ENCODE measurements at places on chromosomes 1 and 21. TPM values are rescaled to one million over a fixed set of nuclear protein-coding genes. Genes with fewer than 3 reads are reported as not detected.

The CD160 gene
- 0.28 TPM for total RNA-seq

The C1orf94 gene
- not detected for total RNA-seq

The FCGR3B gene
- total RNA-seq = not detected

The ANGPTL7 gene
- not detected for total RNA-seq

The FAM72C gene
- 2.5 TPM for total RNA-seq

The NFASC gene
- 13.8 TPM for total RNA-seq

The FGR gene
- total RNA-seq = not detected

The PERM1 gene
- 8.5 TPM for total RNA-seq

The RGS18 gene
- not detected for total RNA-seq

The SMCP gene
- total RNA-seq = not detected

The CCDC27 gene
- total RNA-seq = not detected

The RBM8A gene
- 212 TPM for total RNA-seq

The DNAJC28 gene
- 1.7 TPM for total RNA-seq

The HSD3B2 gene
- not detected for total RNA-seq

The RBP7 gene
- total RNA-seq = not detected

The IQCC gene
- total RNA-seq = 1.7 TPM

The TMEM82 gene
- not detected for total RNA-seq

The SWT1 gene
- total RNA-seq = 8.7 TPM

The OLIG2 gene
- total RNA-seq = not detected

The UMODL1 gene
- under 0.01 TPM for total RNA-seq

The ITPKB gene
- 9.9 TPM for total RNA-seq

The LCE1B gene
- total RNA-seq = not detected

The PKLR gene
- total RNA-seq = not detected

The AXDND1 gene
- 1.1 TPM for total RNA-seq

The RAB3B gene
- 38.3 TPM for total RNA-seq

The QSOX1 gene
- 252 TPM for total RNA-seq

The TNN gene
- not detected for total RNA-seq

The MNDA gene
- not detected for total RNA-seq

Measured in regular cardiac myocyte (primary cell).